ENCODE measurements at places on chromosomes 5 and 9.

GRCh38 chr9:130352081-130352480 lies 86.5 kb downstream of the HMCN2 start:
- no peak for DNase-seq

DNA sequence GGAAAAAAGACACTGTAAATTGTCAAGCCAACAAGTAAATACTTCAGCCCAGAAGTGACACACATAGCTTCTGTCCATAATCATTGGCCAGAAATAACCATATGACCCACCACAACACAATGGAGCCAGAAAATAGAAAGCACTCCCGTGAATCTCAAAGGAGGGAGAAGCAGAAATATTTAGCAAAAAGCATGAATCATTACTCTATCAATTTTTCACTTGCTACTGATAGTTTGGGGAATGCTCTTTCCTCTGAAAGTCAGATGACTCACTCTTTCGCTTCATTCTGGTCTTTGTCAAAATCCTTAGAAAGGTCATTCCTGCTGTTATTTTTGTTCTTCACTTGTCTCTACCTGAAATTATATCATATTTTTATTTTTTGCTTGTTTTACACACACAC lies 312.6 kb downstream of the TMEM232 start:
- no peak for DNase-seq

GRCh38 chr9:115164511-115164974 lies 46.6 kb upstream of the TNC start:
- DNase-seq, result no peak

DNA sequence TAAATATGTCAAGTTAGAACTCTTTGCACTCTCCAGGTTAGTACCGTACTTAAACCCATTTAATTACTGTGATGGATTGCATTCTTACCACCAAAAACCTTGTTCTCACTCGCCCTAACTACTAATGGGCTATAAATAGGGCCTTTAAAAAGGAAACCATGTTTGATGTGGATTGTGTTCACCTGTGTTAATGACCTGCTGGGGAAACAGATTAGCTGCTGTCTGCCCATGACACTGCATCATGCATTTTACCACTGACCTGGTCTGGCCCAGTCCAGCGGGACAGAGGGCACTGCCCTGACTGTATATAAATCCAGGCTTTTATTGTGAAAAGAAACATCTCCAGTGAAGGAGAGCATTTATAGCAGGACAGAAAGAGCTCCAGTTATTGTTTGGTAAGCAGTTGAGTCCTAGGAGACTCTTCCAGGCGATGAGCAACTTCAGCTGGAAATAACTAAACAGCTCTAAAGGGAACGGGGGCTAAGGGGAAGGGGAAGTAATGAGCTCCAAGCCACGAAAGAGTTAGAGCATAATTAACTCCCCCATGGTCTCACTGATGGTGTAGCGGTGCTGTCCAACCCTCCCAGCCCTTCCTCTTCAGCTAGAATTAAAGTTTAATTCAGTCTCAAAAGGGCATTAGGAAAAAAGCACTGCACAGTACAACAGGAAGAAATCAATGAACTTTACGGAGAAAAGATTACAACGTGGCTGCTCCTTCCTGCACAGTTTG lies 303.1 kb downstream of the ENC1 start:
- DNase-seq, result no peak

DNA sequence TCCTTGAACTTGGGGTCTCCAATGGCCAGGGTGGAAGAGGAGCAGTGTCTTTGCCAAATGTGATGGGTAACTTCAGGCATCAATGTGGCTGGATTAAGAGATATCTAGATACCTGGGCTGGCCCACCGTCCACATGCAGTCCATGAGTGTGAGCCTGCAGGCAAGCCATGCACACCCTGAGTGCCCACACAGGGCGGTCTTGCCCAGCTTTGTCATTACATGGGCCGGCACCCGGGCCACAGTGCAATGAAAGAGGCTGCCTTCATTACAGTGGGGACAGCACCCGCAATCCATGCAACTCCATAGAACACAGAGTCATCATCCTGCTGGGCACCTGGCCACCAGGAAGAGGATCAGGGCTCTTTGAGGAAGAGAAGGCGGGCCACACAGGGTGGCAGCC lies 263.8 kb upstream of the IRX1 start:
- DNase-seq, result peak; percentile 68

- DNase-seq, result no peak
Measured at GRCh38 chr5:170532935-170533334, 29.1 kb downstream of the KCNIP1 start.

GRCh38 chr5:114782177-114782576 lies 387.5 kb downstream of the TRIM36 start:
- DNase-seq, result no peak

GRCh38 chr9:90343366-90343765 lies 299.3 kb downstream of the DIRAS2 start:
- DNase-seq, result no peak

- no peak for DNase-seq
Measured at GRCh38 chr9:105928416-105928815, 234.1 kb downstream of the TMEM38B start.

- no peak for DNase-seq
Measured at GRCh38 chr5:929596-929995, 36.9 kb downstream of the TRIP13 start.

GRCh38 chr5:10655972-10656830 lies 92.3 kb downstream of the ANKRD33B start:
- DNase-seq, result no peak

- peak; percentile 86 for DNase-seq
Measured at GRCh38 chr9:125989090-125989501, 241.9 kb downstream of the PBX3 start.

- no peak for DNase-seq
Measured at GRCh38 chr5:96716716-96717115, 54.5 kb downstream of the CAST start.

GRCh38 chr9:110688329-110688728 lies 19.7 kb downstream of the MUSK start:
- no peak for DNase-seq

GRCh38 chr9:109048822-109049221 lies 35.5 kb upstream of the CTNNAL1 start:
- DNase-seq, result no peak

GRCh38 chr5:134813827-134814226 lies 31.9 kb upstream of the C5orf24 start:
- DNase-seq, result no peak

- DNase-seq, result no peak
Measured at GRCh38 chr5:57414857-57415256, 67.8 kb downstream of the ACTBL2 start.

GRCh38 chr5:95081982-95082381 lies 202.9 kb downstream of the MCTP1 start:
- DNase-seq, result no peak

DNA sequence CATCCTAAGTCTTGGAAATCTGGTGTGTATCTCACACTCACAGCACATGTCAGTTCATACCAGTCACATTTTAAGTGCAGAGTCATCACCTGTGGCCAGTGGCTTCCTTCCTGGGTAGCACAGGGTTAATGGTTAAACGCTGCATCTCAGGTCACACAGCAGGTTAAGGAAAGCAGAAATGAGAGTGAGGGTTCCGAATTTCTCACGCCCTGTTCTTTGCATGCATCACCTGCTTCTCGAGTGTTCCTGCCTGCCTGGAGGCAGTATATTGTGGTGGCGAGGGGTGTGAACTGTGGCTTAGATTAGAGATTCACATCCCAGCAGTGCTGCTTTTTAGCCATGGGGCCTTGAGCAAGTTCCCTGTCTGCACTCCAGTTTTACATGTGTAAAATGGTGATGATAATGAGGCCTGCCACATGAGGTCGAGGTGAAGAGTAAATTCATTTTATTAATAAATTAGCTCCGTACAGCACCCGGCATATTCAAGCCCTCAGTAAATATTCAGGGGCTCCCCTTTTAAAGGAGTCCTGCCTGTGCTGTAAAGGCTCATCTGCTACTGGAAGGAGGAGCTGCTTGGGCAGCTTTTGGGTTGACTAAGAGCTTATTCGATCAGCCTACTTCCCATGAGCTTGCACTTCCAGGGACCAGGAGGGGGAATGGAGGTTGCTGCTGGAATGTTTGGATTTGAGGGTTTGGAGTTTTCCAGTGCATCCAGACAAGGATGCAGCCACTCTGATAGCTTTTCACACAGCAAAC lies 61.1 kb upstream of the SAP30L start:
- no peak for DNase-seq

DNA sequence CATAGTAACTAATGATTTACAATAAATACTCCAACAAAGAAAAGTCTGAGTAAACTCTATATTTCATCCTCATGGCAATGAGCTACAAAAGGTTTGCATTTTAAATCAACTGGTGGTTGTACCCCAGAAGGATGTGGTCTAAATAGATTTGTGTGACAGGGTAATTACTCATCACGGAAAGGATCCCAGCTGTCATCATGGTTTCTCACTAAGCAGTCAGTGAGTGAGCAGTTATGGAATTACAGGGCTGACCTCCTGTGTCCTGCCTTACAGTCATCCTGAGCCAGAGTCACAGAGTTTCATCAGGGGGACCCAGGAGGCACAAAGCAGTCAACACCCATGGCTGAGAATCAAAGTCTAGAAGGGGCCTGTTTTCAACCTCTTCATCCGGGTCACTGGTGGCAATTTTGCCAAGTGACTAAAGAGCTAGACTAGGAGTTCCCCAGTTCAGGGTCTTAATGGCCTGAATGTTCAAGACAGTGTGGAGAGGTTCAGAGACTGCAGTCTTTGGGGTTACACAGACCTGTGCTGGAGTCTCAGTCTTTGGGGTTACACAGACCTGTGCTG lies 210.7 kb upstream of the SLC24A2 start:
- no peak for DNase-seq

- DNase-seq, result no peak
Measured at GRCh38 chr9:93536167-93536566, 40.2 kb upstream of the PHF2 start.
